ENCODE measurements at places on chromosomes 6 and 20.

DNA sequence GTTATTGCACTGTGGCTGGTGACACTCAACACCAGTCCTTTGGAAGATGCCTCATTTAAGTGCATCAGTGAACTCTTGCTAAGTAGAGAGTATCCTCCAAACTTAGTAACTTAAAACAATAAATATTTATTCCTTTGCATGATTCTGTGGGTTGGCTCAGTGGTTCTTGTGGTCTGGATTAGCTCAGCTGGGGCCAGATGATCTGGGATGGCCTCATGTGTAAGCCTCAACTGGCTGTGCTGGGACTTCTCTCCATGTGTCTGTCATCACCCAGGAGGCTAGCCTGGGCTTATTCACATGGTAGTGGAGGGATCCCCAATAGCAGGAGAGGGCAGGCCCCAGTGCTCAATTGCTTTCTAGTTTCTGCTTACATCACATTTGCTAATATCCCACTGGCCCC lies 8.3 kb downstream of the LRRN4 start:
- DNase-seq: no peak

GRCh38 chr6:83978324-83978734 lies 55.2 kb upstream of the MRAP2 start:
- DNase-seq: no peak

- DNase-seq: no peak
Measured at GRCh38 chr6:75943381-75943780, 129.1 kb downstream of the IMPG1 start.

- no peak for DNase-seq
Measured at GRCh38 chr20:2820896-2821869, 5.0 kb downstream of the TMEM239 start.

Measured in T-helper 9 cell (primary cell).